ENCODE measurements at places on chromosomes 6 and 20.

DNA sequence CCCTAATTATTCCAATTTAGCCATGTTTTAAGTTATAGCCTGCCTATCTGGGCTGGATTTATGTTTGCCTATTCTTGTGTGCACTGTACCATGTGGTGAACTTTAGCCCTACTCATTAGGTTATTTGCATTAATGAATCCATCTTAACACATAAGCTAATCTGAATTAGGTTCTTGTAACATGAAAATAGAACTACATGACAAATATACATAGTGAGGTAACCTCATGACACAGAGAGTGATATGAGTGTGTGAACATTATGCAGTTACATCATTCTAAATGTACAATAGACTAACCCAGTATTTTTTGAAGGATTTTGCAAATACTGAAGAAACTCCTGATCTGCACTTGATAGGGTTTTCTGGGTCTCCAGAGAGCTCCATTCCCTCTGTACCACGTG is 733.7 kb upstream of the CITED2 start:
- DNase-seq = no peak

GRCh38 chr6:156279261-156279969 is 497.8 kb upstream of the ARID1B start:
- no peak for DNase-seq

- no peak for DNase-seq
Measured at GRCh38 chr20:49620364-49621240, 52.7 kb upstream of the PTGIS start.

DNA sequence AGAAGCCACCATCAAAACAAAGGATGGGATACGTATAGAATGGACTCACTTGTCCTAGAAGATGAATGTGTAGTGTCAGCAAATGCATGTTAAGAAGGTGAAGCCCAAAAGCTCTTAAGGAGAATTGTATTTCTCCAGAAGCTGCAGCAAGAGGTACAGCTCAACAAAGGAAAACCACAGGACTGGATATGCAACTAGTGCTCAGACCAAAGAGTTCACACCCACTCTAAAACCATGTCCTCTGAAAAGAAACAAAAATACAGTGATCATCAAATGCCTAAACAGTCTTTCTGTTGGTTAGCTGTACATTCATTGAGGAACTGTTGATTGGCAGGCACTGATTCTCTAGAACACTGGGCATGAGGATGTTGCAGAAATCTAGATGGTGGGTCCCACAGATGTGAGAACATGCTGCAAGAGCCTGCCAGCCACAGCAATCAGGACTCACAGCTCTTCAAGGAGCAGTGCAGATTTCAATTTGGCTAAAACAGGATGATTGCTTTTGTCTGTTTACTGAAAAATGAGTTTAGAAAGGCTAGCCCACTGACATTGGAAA is 94.6 kb downstream of the COL9A1 start:
- no peak for DNase-seq

GRCh38 chr6:55729665-55730064 is 145.7 kb downstream of the BMP5 start:
- DNase-seq = no peak

DNA sequence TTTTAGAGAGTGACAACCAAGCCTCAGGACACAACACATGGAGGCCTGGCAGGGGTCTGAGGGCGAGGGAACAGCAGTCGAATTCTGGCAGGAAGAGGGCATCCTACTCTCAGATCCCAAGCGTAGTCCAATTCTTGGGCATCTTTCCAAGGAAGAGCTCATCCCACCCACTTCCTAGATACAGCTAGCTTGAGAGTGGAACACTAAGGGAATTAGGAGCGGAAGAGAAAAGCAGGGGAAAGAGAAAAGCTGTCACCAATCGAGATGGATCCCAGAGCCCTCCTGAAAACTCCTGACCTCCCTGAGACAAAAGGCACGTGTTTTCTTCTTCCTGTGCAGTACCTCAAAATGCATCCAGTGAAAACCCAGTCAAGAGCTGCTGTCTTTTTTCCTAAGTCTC is 67.1 kb downstream of the GFOD1 start:
- DNase-seq = no peak

- no peak for DNase-seq
Measured at GRCh38 chr20:18625907-18626655, 38.2 kb downstream of the DTD1 start.

- peak; percentile 43 for DNase-seq
Measured at GRCh38 chr6:53347921-53348370, 804 bp downstream of the ELOVL5 start.

- no peak for DNase-seq
Measured at GRCh38 chr6:44117397-44118128, 9.7 kb downstream of the MRPL14 start.

GRCh38 chr6:151247490-151247889 is 7.7 kb downstream of the AKAP12 start:
- DNase-seq = no peak

GRCh38 chr6:5753209-5753608 is 253.5 kb downstream of the NRN1 start:
- DNase-seq = no peak

DNA sequence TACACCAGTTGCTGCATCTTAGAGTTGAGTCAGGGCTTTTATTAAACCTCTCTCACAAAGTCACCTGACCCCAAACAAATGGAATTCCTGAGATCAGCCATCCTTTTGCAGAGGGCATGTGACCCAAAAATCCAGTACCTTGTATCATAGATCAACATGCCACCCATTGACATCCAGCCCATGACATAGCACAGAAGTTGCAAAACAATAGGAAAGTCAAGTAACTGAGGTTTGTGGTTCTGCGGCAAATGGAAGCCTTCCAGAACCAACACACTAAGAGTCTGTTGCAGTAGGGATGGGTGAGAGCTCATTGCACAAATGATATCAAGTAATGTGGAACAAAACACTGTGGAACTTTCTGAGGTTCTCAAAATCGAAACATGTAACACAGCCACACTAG is 111.2 kb downstream of the PDE7B start:
- DNase-seq = no peak

- no peak for DNase-seq
Measured at GRCh38 chr6:157443066-157443800, 62.2 kb downstream of the ZDHHC14 start.

- DNase-seq = no peak
Measured at GRCh38 chr20:44199877-44200276, 10.7 kb downstream of the OSER1 start.

DNA sequence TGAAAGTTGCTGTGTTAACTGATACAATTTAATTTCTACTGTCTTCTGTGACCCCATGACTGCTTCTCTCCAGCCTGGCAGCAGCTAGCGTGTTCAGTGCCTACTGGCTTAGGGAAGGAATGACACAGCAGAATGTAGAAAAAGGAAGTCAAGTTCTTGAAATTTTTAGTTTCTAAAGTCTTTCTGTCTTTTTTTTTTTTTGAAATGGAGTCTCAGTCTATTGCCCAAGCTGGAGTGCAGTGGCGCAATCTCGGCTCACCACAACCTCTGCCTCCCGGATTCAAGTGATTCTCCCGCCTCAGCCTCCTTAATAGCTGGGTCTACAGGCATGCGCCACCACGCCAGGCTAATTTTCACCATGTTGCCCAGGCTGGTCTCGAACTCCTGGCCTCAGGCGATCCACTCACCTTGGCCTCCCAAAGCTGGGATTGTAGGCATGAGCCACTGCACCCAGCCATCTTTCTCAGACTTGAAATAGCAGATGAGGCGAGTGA is 39.3 kb downstream of the PCNA start:
- peak; percentile 24 for DNase-seq

- DNase-seq = no peak
Measured at GRCh38 chr20:48383252-48383651, 444.5 kb downstream of the PREX1 start.

DNA sequence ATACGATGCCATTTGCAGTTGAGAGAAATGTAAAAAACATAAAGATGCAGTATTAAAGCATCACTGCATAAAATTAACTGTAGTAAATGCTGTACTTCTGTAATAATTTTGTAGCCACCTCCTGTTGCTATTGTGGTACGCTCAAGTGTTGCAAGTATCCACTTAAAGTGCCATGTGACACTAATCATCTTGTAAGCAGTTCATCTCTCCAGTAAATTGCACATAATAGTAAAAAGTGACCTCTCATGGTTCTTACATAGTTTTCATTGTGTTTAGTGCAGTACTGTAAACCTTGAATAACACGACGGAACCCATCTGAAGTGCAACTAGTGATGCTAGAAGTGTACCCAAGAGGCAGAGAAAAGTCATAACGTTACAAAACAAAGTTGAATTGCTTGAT is 190.1 kb upstream of the VGLL2 start:
- DNase-seq = no peak

DNA sequence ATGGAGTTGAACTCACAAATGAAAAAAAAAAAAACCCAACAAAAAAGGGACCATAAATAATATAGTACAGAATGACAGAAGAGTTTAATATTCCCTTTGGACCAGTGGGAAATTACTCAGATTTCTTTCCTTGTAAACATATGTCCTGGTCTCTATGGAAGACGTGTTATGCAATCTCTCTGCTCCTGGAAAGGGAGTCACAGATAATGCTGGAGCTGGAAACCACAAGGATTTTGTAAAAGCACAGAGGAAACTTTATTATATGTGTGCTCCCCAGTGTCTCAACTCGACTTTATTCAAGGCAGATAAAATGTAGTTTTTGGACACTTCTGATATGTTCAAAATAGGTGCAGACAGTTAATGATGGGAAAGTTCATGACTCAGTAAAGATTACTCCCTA is 88.1 kb upstream of the ZFP64 start:
- no peak for DNase-seq

GRCh38 chr20:38168791-38169589 is 3.9 kb upstream of the TGM2 start:
- DNase-seq = no peak

DNA sequence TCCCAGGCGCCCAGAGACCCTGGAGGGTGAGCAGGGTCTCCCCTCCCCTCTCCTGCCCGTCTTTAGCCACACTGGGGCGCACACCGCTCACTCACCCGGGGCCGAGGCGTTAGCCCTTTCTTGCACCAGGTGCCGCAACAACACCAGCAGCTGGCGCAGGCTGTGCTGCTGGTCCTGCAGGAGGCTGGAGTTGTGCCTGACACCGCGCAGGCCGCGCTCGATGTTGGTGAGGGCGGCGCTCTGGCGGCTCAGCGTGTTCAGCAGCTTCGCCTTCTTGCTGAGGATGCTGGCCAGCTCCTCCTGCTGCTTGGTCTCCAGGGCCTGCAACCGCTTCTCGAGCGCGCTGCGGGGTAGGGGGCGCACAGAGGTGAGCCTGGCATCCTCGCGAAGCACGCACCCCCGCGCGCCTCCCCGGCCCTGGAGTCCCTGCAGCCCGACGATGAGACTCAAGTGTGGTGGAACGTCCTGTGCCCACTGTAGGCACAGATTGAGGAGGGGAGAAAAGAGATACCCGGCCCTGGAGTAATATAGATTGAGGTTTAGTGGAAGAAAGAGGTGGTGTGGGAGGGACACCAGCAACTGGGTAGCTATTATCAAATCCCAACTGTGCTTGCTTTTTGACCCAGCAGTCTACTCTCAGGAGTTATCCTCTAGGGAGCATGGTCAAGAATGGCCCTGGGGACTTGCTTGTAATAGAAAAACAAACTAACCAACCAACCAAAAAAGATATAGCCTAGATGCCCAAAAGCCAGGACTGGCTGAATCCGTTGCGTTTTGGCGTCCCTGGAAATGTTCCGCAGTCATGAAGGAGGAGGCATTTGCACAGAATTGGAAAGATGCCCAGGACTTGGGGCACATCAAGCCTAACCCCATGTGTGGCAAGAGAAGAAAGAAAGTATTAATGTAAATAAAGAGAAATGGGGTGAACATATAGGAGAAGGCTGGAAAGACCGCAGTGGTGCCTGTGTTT is 30.9 kb downstream of the ANGPT4 start:
- DNase-seq = no peak

DNA sequence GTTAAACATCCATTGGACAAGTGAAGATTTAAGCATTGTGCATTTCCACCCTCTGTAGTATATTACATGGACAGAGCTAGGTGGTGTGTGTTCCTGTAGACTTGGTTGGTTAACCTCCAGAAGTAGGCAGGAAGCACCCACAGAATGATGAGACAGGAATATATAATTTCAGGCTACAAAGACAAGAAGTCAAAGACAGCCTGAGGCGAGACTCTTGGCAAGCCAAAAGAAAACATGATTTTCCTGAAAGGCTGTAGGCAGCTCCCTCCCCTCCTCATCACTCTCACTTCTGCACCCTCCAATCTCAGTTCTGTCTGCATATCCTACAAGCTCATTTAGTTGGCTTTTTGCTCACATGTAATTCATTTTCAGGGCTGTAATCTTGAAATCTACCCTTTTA is 110.0 kb upstream of the SLC35B3 start:
- no peak for DNase-seq

DNA sequence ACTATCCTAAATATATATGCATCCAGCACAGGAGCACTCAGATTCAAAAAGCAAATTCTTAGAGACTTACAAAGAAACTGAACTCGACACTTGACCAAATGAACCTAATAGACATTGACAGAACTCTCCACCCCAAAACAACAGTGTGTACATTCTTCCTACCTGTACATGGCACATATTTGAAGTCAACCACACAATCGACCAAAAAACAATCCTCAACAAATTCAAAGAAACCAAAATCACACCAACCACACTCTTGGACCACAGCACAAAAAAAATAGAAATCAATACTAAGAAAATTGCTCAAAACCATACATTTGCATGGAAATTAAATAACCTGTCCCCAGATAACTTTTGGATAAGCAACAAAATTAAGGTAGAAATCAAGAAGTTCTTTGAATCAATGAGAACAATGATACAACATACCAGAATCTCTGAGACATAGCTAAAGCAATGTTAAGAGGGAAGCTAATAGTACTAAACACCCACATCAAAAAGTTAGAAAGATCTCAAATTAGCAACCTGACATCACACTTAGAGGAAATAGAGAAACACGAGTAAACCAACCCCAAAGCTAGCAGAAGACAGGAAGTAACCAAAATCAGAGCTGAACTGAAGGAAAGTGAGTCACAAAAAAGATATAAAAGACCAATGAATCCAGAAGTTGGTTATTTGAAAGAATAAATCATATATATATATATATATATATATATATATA is 12.5 kb upstream of the TREM1 start:
- no peak for DNase-seq

- no peak for DNase-seq
Measured at GRCh38 chr6:1129131-1129530, 182.8 kb upstream of the FOXQ1 start.

DNA sequence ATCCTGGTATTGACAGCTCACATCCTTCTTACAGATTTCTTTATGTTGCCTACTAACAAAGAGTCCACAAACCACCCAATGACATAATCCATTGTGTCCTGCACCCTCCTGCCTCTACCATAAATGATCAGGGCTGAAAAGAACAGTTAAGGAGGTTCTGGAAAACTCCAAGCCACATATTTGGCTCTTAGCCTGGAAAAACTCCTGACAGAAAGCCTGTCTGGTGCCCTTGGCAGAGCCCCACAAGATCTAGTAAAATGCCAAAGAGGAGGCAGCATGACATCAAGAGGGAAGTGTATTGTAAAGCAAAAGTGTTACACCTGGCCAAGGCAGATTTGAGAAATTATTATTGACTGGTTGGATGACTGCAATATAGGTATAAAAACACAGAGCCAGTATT is 126.4 kb upstream of the VGLL2 start:
- DNase-seq = no peak

DNA sequence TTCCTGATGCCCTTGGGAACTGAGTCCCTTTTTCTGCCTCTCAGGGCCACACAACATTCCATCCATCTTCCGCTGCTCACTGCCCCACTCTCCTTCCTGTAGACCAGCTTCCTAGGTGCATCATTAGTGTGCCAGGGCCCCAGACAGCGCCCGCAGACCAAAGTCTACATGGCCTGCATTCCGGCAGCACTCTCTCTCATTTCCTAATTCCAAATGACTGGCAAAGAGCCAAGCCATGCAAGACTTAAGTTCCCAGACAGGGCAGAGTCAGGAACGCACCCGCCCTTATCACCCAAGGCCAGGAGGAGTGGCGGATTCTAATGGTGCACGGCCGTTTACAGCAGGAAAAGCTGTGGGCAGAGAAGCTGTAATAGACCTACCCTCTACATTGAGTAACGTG is 159.8 kb upstream of the ARID1B start:
- DNase-seq = no peak

All from fibroblast of the conjunctiva (primary cell).